ENCODE measurements at places on chromosomes 1 and 21.

GRCh38 chr1:246110343-246111219, 396.5 kb downstream of the SMYD3 start:
- DNase-seq: no peak

DNA sequence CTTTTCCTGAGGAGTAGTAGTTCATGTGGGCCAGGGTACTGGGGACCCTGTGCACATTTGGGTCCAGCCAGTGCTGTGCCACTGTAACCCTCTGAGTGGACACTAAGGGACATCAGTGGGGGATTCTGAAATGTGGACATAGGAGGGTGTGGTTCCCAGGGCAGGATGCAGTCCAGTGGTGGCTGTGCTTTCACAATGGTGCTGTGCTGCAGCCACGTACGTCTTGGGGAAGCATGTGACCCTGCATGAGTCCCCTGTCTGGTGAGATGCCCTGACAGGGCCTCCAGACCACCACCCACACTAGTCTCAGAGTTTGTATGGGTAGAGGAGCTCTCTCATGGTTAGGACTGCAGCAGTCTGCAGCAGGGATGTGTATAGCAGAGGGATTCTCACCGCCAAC, 37.8 kb upstream of the WNT2B start:
- no peak for DNase-seq

GRCh38 chr1:152487871-152488270, 22.7 kb upstream of the LCE5A start:
- no peak for DNase-seq

DNA sequence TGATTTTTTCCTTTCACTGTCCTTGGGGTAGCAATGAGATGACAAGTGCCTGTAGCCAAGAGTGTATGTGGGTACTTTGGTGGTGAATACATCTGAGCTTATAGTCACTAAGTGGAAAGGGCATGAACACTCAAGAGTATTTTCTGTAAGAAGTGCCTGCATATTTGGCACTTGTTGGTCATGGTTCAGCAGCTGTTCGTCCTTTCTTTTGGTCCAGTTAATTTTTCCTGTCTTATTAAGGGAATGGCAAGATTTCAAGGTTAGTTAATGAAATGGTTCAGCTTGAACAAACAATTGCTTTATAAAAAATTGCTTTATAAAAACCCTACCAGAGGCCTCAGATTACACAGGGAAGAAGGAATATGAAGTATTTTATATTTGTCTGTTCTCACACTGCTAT, 48.6 kb upstream of the GPR52 start:
- DNase-seq: no peak

DNA sequence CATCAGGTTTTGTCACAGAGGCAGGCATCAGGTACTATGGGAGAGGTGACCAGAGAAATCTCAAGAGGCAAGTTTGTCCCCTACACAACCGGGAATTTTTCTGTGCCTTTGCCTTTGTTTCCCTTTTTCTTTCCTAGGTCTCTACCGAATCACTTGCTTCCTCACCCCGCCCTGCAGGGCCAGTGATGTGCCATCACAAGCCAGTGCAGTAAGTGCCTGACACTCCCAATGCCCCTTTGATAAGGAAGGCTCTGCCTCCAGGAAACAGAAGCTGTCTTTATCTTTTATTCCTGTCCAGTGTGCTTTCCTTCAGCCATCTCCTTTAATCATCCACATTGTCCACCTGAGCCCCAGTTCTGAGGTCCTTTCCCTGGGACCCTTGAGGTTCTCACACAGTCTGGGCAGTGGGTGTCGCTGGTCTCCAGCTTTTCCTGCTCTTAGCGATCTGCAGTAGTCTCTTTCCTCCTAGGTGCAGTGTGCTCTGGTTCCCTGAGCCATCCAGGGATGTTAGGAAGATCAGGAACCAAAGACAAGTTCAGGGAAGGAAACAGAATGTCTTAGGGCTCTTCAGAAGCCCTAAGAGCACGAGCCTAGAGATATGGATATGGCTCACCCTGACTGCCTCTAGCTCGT, 36.6 kb downstream of the GJA5 start:
- DNase-seq: peak; percentile 29

DNA sequence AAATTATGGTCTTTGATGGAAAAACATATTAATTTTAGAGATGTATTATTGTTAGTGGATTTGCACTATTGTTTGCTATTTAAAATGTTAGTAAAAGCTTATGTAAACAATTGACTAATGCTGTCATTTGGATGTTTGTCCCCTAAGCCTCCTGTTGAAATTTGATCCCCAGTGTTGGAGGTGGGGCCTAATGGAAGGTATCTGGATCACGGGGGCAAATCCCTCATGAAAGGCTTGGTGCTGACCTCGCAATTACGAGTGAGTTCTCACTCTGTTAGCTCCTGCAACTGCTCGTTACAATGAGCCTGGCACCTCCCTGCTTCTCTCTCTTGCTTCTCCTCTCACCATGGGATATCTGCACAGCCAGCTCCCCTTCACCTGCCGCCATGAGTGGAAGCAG, 14.3 kb downstream of the TMEM35B start:
- no peak for DNase-seq

- DNase-seq: no peak
These were observed 58.9 kb downstream of the C1orf94 start for GRCh38 chr1:34235594-34235993.

GRCh38 chr21:40404396-40404800, 442.6 kb downstream of the DSCAM start:
- peak; percentile 89 for DNase-seq

GRCh38 chr1:7404046-7404742, 366.9 kb upstream of the VAMP3 start:
- DNase-seq: no peak

DNA sequence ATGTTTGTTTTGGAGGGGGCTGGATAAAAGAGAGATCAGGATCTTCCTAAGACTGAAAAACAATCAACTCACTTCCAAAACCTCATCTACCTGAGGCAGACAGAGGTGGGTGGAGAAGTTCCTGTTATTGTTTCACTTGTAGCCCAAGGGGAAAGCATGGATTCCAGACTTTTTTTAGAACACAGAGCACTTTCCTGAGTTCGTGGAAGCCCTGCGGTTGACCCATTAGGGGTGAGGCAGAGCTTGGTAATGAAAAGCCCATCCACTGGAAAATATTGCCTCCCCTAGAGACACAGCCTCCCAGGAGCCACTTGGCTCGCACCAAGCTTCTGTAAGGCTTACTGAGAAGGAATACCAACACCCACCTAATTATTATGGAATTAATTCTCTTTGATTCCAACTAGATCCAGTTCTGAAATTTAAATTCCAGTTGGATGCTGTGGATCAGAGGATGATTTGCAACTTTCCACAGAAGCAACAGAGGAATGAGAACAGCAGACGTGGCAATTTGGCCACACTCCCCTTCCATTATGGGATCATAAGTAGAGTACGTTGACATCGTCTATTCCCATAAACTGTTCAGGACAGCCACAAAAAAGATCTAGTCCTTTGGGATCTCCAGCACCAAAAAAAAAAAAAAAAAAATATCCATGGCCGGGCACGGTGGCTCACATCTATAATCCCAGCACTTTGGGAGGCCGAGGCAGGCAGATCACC, 4.1 kb upstream of the PEF1 start:
- no peak for DNase-seq

GRCh38 chr1:7012461-7012924, 227.2 kb downstream of the CAMTA1 start:
- no peak for DNase-seq

DNA sequence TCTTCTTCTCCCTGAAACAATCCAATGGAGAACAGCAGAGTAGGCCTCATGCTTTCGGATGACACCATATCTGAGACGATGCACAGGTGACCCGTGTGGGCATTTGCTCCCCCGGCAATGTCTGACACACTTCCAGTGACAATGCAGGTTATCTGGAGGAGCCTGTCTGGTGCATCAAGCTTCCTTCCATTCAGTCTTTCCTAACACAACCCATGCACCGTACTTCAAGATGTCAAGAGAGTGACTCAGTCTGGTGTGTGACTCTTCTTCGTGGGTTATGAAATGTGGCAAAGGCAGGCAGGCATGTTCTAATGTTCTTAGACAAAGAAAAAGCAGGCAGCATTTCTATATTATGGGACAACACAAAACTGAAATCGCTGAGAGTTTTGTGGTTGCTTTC, 159.1 kb downstream of the EDEM3 start:
- DNase-seq: no peak

DNA sequence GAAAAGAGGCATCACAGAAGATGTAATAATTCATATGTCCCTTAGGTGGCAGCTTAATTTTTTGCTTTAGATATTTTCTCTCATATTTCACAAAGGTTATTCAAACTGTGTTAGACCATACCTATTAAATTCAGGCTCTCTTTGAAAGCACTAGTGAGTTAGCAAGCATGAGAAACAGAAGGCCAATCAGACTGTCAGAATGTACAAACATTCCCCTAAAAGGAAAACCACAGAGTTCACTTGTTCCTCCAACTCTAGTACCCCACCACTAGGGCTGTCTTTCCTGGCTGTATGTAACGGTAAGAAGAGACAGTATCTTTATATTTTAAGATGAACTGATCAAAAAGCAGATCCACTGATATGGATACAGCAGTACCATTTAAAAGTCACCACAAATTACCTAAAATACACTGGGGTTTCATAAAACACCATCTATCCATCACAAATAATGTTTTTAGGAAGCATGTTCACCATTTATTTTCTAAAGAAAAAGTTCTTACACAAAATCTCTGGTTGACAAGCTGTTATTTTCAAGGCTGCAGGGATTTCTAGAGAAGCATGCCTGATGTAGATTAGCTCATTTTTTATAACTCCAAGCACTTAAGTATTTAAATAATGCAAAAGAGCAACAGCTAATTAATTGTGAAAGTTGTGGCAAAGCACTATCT, 1.8 kb downstream of the ARPC5 start:
- DNase-seq: peak; percentile 75

GRCh38 chr1:168672278-168672677, 56.7 kb downstream of the DPT start:
- no peak for DNase-seq

GRCh38 chr1:20634594-20635084, 1.4 kb downstream of the PINK1 start:
- DNase-seq: no peak

DNA sequence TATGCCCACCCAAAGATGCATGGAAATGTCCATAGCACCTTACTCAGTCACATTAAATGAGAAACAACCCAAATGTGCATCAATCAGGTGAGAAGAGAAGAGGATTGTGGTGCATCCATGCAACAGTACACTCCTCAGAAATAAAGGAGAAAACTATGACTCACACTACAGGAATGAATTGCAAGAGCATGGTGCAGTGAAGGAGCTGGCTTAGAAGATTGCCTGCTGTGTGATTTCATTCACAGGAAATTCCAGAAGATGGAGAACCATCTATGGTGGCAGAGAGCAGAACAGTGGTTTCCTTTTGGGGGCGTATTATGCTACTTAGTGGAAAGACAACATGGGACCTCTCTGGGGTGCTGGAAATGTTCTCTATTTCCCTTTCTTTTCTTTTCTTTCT, 278.6 kb upstream of the AJAP1 start:
- no peak for DNase-seq

GRCh38 chr21:41255190-41255589, 61.4 kb upstream of the FAM3B start:
- DNase-seq: no peak

- peak; percentile 69 for DNase-seq
These were observed 30.0 kb upstream of the UBE2U start for GRCh38 chr1:64173336-64173940.

- no peak for DNase-seq
These were observed 349.6 kb downstream of the PTBP2 start for GRCh38 chr1:97071173-97071572.

DNA sequence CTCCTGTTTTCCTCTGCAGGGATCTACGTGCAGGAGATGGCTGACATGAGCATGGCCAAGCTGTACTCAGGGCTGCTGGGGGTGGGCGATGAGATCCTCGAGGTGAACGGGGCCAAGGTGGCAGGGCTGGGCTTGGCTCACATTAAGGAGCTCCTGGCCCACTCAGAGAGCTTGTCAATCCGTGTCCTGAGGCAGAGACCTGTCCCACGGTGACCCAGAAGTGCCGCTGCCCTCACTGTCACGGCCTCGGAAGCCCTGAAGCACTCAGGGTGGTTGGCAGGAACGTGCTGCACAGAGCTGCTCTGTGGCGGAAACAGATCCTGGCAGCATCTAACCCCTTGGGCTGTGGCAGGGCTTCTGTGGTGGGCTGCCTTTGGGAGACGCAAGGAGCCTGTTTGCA, 37.6 kb downstream of the KIAA1614 start:
- no peak for DNase-seq

DNA sequence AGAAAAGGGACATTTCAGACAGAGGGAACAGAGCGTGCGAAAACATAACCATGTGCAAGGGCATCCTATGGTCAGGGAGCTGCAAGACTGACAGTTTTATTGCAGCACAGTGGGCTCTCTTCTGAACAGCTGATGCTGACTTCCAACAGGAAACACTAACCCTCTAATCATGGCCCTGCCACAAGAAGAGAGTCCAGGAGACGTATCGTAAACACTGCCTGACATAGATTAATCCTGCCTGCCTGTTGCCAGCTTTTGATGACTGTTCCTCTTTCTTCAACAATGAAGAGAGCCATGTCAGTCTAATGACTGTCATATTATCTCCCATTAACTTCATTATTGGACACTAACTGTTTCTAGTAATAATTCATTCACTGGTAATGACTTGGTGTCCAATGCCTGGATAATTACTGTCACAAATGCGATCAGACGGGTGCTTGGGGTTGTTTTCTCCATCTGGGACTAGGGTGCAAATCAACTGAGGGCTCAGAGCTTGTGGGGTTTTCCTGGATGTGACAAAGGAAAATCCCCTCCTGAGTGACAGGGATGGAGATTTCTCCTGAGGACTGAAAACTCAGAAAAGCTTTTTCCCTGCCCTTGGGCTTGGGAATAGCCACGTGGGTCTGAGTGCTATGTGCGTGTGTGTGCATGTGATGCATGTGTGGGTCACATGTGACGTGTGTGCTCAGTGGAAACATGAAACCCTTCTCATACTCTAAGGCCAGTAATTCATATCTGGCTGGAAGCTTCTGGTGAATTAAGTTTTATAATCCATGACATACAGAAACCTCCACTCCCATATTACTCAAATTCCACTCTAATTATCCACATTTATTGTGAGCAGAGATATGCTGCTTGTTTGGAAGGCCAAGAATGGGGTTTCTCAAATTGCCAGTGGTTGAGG, 144.0 kb upstream of the PLXNA2 start:
- DNase-seq: no peak

DNA sequence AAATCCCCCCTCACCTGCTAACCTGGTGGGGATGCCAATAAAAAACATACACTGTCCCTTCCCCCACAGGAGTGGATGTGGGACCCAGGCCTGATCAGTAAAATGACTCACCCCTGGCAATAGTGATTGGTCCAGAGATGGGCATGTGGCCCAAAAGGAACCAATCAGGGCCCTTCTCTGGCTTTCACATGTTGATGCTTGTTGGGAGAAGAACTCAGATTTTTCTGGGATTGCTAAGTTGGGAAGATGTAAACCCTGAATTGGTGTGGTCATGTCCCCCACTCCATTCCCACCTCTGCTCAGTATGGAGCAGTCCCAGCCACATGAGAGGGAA, 43.6 kb upstream of the ACTL8 start:
- DNase-seq: no peak

Data from muscle of back (tissue), 13 donors.